Glutamatergic neuron (in vitro differentiated cells): ENCODE measurements at places on chromosomes 4 and X. TPM values are rescaled to one million over a fixed set of nuclear protein-coding genes. Genes with fewer than 3 reads are reported as not detected.

DNA sequence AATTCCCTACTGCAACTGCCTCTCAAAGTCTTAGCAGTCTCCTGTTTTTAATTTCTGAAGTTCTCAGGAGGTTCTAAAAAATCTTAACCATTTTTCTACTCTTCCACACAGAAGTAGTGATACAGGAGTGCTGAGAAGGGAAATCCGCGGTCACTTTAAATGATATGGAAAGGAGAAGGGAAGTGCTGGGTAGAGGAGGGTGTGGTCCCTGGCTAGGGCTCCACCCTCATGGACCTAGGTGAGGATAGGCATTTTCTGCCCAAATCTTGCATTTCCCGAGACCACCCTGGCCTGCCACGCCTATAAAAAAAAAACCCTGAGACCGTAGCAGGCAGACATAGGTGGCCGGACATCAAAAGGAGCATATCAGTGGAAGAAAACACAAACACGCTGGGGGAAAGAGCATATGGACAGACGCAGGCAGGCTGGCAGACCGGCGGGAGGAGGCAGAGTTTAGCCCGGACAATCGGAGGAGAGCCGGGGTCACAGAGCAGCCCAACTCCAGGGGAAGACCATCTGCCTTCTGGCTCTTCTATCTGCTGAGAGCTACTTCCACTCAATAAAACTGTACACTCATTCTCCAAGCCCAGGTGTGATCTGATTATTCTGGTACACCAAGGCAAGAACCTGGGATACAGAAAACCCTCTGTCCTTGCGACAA lies 85.7 kb downstream of the POU3F4 start:
- DNase-seq = no peak

DNA sequence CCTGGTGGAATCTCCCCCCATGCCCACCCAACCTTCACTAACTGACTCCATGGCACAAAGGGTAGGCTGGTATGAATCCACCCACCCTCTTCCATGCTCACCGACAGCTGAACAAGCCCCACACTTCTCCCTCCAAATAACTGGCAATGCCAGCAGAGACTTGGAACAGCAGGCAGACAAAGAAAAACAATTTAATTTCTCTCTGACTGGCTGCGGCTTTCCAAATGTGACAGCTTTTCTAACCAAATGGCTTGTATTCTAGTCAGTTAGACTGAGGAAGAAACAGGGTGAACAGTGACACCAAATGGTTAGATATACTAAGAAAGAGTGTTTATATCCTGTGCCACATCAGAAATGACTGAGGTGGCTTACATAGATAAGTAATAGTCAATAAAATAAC lies 199.3 kb upstream of the ADAMTS3 start:
- no peak for DNase-seq

- DNase-seq = no peak
Observed at GRCh38 chrX:133353233-133353632, 62.1 kb downstream of the GPC4 start.

GRCh38 chr4:36326476-36327029 lies 45.1 kb downstream of the DTHD1 start:
- no peak for DNase-seq

DNA sequence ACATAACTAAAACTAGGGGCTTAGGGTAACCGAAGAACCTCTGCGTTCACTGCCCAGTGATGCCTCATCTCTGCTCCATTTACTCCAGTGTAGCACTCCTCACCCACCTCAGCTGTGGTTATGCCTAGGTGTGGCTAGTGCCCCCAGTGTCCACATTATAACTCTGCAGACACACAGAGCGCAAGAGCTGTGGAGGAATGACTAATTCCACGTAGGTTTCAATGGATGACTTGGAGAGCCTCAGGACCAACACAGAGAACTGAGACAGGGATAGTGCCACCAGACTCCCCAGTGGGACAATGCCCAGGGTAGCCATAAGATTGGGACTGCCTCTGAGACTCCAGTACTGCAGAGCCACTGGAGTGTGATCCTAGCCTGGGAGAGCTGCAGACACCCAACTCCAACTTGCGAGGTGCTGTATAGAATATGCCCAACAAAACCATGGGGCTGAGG lies 542.4 kb upstream of the DIPK2B start:
- DNase-seq = no peak

Gene SERPINA7
- not detected for total RNA-seq

Gene IL15
- total RNA-seq = not detected

Gene HTRA3
- 0.64 TPM for total RNA-seq

Gene SSX4B
- 0.71 TPM for total RNA-seq
